Stimulated activated CD4-positive, alpha-beta T cell treated with anti-CD3 and anti-CD28 coated beads, Interleukin-1b, Interleukin-23, amount 100 ng/mL, for 1 hour (primary cell): ENCODE measurements at places on chromosomes 1 and 21.

DNA sequence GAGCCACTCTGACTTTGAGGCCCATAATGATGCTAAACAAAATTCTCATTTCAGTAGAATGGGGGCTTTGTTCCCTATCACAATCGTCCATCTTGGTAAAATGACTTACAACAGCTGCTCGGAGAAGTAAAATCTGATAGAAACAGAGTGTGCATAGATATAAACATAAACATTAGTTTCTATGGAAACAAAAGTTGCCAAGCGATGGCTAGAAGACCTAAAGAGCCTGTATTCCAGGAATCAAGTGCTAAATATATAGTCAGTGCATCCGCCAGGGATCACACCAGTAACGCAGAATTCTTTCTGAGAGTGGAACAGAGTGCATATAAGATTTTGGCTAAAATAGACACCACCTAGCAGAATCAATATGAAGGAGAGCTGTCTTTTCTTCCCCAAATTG lies 91.2 kb upstream of the KAZN start:
- no peak for DNase-seq

- DNase-seq: no peak
Observed at GRCh38 chr1:100575406-100575805, 37.5 kb downstream of the GPR88 start.

DNA sequence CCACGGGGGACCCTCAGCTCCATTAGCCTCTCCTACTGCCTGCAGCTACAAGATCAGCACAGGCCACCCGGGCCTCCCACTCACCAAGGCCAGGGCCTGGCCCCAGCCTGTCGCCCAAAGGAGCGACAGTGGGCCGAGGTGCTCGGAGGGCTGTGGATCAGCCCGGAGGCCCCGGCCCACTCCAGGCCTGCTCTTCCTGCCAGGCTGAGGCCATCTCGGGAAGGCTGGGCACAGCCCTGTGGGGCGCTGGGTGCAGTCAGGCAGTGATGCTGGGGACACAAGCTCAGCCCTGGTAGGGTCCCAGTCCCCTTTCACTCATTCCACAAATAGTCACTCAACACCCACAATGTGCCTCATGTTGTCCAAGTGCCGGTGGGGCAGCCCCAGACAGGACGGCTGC lies 58.8 kb downstream of the CASZ1 start:
- no peak for DNase-seq

GRCh38 chr1:92883297-92883696 lies 51.5 kb downstream of the RPL5 start:
- DNase-seq: no peak

- DNase-seq: no peak
Observed at GRCh38 chr1:28249013-28249865, 10.1 kb upstream of the SESN2 start.

DNA sequence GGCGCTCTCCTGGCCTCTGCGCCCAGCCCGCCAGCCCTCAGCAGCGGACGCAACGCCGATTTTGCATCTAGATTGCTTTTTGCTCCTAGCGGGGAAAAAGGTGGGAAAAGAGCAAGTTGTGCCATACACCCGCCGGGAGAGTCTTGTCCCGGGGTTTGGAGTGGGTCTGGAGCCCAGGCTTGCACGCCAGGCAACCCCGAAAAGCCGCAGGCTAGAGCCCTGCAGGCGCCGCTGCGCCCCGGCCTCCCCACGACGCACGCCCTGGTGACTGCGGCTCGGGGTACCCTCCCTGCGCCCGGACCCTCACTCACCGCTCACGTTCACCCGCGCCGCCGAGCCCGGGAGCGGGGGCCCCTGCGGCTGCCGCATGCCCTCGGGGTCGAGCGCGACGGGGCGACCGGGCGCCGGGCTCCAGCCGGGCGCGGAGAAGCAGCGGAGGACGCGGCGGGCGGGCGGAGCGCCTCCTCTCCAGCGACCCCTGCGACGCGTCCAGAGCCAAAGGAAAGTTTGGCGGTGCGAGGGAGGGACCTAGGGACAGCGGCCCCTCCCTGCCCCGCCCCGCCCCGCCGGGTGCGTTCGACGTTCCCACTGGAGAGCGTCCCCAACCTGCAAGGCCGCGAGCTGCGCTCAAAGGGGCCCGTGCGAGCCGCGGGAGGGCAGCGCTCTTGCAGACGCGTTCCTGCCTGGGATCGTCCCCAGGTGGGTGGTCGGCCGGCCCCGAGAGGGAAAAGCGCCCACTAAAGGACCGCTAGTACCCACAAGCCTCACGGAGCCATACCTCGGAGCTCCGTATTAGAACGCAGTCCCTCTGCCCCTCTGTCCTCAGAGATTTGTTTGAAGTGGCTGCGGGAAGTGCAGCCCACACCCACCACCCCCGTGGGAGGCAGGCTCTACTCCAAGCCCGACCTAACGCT lies at the start of gene LPAR3:
Gene LPAR3 (minus strand): TSS at position 502 of the 914 bp plus-strand sequence. CDS start 27,086 bp downstream, outside the sequence.
- no peak for DNase-seq

GRCh38 chr1:218298398-218298797 lies 13.3 kb downstream of the RRP15 start:
- DNase-seq: no peak

- DNase-seq: no peak
Observed at GRCh38 chr1:193189442-193190095, 3.2 kb upstream of the B3GALT2 start.

GRCh38 chr1:235992346-235992745 lies 72.5 kb downstream of the NID1 start:
- DNase-seq: no peak

DNA sequence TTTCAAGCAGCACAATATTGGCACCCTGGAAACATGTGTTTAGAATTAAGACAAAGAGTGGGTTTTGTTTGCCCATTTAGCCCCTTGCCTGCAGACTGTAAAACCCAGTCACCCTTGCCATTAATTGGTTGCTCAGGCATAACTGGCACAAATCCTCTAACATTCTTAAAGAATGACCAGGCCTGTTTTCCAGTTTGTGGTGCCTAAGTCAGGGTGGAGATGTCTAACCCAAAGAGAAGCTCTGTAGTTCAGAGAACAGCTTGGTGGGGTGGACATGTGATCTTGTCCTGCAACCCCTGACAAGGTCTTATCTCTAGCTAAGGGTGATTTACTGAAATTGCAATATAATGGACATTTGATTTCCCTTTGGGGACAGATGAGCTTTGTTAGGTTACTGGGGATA lies 8.8 kb upstream of the ANGPTL7 start:
- no peak for DNase-seq

DNA sequence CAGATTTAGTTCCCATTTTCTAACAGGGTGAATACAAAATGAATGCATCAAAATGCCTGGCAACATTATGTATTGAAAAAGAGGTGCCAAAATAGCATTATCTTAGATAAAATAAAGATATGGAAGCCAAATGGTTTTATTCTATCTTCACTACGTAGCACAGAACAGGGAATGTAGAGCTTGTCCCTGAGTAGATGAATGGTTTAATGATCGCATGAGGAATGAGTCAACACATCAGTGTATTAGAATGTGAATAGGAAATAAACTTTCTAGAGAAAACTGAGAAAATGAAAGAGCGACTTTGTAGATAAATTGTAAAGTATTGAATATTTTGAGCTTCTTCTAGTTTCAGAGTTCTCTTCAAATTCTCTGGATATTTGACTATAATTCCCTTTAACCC lies 74.3 kb downstream of the BRINP3 start:
- DNase-seq: no peak

- DNase-seq: no peak
Observed at GRCh38 chr1:150233359-150234308, 2.3 kb downstream of the ANP32E start.

- no peak for DNase-seq
Observed at GRCh38 chr1:225484657-225485214, 56.9 kb upstream of the LBR start.

- no peak for DNase-seq
Observed at GRCh38 chr21:33281096-33281652, 15.0 kb downstream of the IL10RB start.

- DNase-seq: no peak
Observed at GRCh38 chr1:27481994-27482620, 7.9 kb downstream of the WASF2 start.

- DNase-seq: no peak
Observed at GRCh38 chr1:67536957-67537666, 106.9 kb upstream of the SERBP1 start.

GRCh38 chr1:27602462-27603308 lies 1.3 kb downstream of the AHDC1 start:
- no peak for DNase-seq

DNA sequence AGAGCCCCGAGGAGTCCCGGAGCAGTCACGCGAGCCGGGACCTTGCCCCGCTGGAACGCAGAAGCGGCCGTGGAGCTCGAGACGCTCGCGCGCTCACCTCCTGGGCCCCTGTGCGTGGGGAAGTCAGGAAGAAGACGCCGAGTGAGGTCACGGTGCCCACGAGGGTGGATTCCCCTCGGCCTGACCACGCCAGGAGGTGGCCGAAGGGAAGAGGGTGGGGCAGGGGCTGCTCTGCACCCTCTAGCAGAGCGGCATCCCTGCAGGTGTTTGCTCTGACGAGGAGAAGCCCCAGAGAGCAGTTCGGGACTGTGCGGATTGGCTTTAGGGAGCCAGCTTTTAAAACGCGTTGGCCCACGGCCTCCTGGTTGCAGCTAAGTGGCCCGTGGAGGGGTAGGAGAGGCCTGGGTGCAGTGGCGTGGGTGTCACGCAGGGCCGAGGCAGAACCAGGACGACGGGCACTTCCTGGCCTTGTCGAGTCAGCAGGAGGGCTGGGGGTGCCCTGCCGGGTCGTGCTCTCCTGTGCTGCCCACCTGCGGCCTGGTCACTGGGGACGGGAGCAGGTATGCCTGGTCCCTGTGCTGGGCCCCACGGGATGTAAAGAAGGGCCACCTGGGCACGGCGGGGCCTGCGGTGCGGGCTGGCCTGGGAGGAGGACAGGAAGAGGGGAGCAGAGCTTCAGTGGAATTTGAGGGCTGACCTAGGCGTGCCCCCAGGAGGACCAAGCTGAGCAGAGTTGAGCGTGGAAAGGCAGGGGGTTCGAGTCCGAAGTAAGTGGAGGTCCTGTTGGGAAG lies 1.0 kb downstream of the PDXK start:
- no peak for DNase-seq

- DNase-seq: no peak
Observed at GRCh38 chr1:19164274-19165015, 45.6 kb downstream of the UBR4 start.

DNA sequence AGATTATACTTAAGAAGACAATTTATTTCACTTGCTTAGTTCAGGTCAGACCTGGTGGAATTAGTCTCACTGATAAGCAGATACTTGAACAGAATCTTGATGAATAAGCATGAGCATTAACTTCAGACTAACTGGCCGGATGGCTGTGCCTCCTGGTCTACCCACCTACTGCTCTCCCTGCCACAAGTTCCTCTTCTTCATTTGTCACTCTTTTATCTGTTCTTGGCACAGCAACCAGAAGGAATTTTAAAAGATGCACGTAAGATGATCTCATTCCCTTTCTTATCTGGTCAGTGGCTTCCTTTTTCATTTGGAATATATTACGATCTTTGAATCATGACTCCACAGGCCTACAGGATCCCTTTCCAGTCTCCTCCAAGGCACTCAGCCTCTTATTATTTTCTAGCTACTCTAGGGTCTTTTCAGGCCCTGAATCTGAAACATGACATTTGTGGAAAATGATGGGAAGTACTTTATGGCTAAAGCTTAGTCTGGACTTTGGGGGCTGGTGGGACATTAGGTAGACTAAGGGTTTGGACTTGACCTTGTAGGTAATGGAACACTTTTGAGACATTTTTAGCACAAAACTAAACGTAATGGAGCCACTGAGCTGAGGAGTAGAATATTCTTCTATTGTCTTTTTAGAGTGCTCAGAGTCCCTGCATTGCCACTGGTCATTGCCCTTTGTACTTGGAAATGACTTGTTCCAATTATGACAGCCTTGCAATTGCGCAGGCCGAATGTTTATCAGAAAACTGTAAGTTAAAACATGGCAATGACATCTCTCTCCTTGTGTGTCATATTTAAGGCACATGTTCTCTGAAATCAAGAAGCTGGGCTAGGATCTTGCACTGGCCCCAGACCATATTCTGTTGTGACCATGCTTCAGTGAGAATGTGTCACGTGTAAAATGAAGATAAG lies 16.0 kb downstream of the ST6GALNAC3 start:
- no peak for DNase-seq

DNA sequence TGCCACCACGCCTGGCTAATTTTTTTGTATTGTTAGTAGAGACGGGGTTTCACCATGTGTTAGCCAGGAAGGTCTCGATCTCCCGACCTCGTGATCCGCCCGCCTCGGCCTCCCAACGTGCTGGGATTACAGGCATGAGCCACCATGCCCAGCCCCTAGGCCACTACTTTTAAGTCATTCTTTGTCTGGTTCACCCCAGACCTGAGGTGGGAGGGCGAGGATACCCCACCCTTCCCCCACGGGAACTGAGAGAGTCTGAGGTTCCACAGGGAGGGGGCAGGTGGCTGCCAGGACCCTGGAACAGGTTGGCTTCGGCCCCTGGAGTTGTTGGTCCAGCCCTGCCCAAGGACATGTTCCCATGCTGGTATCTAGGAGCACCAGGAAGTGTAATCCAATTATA lies 7.7 kb upstream of the SDC3 start:
- DNase-seq: no peak

DNA sequence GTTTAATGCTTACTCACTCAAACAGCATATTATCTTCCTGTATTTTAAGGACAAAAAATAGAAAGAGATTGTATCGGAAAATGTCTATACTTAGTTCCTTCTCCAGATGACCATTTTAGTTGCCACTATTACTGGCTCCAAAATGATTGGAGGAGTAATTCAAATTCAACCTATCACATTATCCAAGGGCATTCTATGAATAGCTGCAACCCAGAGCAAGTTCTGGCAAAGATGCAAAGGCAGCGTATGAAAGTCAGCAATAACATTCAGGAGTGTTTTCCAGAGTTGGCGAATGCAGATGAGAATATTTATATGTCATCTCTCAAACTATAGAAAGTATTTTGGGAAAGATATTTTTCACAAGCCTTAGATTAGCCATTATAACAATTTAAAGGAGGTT lies 389.8 kb upstream of the ADGRL2 start:
- no peak for DNase-seq

GRCh38 chr1:184828369-184828717 lies 73.7 kb upstream of the EDEM3 start:
- no peak for DNase-seq

GRCh38 chr1:157504646-157505045 lies 47.7 kb downstream of the FCRL5 start:
- no peak for DNase-seq

GRCh38 chr1:168452329-168452728 lies 91.5 kb downstream of the XCL2 start:
- DNase-seq: no peak

DNA sequence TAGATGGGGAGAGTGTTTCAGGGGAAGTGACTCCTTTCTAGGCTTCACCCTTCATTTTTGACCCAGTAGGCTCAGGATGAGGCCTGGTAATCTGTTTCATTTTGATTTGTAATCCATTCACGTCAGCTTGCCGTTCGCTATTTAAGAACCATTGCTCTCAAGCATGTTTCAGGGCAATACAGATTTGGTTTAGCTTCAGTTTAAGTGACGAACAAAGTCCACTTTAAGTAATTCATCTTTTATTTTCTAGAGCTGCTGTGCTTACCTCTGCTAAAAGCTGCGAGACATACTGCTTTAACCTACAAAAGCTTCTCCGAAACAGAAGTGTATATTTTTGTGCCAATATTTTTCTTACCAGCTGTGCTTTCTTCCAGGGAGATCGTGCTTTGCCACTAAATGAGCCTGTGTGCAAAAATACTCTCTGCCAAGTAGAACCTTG lies 8.9 kb upstream of the FMO3 start:
- no peak for DNase-seq

- no peak for DNase-seq
Observed at GRCh38 chr1:156760092-156760795, 7.1 kb upstream of the PRCC start.
